Activated T-helper 17 cell treated with anti-CD3 and anti-CD28 coated beads, Interleukin-2, amount 50 U/mL, for 72 hours (primary cell): ENCODE measurements at places on chromosomes 1 and 21. TPM values are rescaled to one million over a fixed set of nuclear protein-coding genes. Genes with fewer than 3 reads are reported as not detected.

CNIH3 gene
- 1.4 TPM for total RNA-seq

CLIC6 gene
- total RNA-seq, result 0.11 TPM

DNA sequence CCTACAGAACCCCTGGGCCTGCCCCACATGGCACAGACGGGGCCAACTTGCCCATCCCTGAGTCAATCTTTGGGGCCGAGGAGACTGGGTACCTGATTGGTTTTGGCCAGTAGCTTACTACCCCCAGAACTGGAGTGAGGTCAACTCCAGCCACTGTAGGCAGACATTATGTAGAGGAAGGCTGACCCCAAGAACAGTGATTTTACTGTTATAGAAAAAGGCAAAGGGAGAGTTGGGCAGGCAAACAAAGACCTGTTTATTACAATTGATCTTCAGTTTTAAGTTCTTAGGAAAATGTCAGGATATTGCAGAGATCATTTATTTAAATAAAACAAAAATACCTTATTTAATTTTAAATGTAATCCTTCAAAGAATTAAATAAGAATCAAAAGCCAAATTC is 653.8 kb downstream of the NPHP4 start:
- no peak for ATAC-seq

GRCh38 chr1:154784924-154785531 is 85.1 kb downstream of the KCNN3 start:
- peak; percentile 96 for ATAC-seq

DNA sequence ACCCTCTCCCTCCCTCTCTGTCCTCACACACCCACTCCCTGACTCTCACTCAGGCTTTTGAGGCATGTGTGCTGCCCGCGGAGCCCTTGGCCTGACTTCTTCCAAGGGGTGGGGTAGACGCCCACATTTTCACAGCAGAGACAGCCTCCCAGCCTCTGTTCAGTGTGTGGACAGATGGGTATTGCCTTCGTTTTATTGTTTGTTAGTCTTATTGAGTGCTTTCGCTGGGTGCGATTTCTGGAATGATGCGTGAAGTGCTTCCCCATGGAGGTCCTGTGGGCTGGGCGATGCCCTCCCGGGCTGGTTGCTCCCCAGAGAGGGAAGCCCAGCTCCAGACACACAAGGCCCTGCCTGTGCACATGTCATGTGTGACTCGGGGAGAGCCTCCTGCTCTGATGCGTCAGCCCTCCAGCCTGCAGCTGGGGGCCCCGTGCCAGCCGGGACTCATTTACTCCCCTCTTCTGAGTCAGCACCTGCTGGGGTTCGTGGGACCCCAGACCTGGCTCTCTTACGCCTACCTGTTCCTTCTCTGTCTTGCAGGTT is 14.7 kb downstream of the PDXK start:
- peak; percentile 72 for ATAC-seq
